ENCODE measurements at places on chromosomes 2 and 18. TPM values are rescaled to one million over a fixed set of nuclear protein-coding genes. Genes with fewer than 3 reads are reported as not detected.

Gene UGT1A4
- polyA plus RNA-seq, result not detected

Gene ARHGEF4
- 4.1 TPM for polyA plus RNA-seq

DNA sequence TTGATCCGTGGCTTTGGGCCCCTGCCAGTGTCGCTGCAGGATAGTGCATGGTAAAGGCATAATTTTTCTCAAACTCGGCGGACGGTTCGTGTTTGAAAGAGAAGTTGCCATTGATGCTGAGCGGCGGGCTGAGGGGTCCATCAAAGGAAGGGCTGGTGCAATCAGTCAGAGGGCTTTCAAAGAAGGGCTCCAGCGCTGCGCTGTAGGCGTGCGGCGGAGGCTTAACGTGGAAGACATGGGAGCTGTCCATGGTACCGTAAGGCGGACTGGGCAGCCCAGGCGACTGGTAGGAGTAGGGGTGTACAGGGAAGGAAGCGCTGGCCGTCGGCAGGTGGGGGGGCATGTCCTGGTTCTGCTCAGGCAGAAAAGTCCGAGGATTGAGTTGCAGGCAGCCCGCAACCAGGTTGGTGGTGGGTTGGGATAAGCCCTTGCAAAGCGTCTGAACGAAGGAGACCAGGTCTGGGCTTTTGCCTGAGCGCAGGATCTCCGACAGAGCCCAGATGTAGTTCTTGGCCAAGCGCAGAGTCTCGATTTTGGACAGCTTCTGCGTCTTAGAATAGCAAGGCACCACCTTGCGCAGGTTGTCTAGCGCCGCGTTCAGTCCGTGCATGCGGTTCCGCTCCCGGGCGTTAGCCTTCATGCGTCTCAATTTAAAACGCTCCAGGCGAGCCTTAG, 2.3 kb downstream of the NEUROD1 start:
- peak; percentile 71 for DNase-seq

DNA sequence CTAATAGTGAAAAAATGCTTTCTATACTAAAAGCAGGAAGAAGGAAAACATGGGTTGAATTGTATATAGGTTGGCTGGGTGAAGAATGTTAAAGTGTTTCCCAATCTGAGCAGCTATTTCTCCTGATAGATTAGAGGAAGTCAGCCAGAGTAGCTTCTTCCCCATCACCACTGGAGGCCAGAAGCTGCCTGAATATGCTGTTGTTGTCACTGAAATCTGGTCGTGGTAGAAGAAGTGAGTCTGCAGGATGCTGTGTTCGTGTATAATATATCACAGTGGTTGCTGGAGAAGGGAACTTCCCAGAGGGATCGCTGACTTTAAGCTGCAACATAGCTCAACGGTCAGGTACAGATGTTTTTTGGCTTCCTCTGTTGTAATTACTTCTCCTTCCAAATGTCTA, 247.5 kb upstream of the LRATD1 start:
- DNase-seq, result no peak

- no peak for DNase-seq
Measured at GRCh38 chr2:161237392-161238264, 70.6 kb upstream of the PSMD14 start.
